AG04449 (cell line): ENCODE measurements at places on chromosomes 11 and 22.

DNA sequence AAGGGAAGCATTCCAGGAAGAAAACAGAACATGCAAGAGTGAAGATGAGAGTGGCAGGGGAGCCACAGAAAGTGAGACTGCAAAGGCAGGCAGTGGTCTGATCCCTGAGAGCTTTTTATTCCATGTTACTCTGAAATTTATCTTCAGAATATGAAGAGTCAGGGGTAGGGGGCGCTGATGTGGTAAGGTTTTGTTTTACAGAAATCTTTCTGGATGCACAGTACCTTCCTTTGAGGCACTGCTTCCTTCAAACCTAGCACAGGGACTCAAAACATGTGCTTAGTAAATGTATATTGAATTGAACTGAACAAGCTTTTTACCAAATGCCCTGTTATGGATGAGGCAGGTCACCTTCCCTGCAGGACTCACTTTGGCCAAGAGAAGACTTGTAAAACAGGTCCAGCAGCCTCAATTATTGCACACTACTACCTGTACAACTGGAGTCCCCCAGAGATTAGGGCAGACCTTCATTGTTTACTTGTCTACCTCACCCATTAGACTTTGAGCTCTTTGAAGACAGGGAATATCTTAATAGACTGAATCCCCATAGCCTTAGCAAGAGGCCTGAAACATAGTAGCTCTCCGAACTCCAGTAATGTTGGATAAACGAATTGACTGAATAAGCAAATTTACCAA is 2.2 kb downstream of the PAK1 start:
- no peak for DNase-seq

DNA sequence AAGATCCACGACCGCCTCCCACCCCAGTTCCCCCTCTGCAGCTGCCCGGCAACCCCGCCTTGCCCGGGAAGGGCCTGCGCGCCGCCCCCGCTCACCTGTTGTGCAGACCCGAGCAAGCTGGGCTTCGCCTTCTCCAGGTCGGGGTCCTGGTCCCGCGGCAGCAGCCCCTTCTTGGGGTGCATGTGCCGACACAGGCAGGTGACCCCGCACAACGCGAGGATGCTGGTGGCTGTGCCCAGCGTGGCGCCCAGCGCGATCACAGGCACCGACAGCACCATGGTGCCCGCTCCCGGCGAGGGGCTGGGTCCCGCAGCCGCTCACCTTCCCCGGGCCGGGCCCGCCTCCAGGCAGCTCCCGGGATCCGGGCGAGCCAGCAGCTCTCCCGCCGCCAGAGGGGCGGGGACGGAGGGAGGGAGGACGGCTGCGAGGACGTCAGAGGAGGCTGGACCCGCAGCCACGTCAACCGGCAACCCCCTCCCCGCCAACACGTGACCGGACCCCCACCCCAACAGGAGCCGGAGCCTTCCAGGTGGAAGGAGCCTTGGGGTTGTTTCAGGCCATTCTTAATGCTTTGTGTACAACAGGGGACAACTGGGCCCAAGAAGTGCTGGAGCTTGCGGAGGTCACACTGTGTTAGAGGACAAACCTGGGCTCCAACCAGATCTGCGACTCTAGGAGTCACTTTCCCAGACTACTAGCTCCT is at the start of gene SYT13:
SYT13 (minus strand) TSS at position 412 of the 703 bp plus-strand sequence; CDS start at position 278, 134 bp downstream.
- no peak for DNase-seq

- no peak for DNase-seq
These were observed 58.4 kb downstream of the CD82 start for GRCh38 chr11:44623731-44624491.

GRCh38 chr11:93123351-93123898 is 74.4 kb downstream of the SLC36A4 start:
- no peak for DNase-seq

DNA sequence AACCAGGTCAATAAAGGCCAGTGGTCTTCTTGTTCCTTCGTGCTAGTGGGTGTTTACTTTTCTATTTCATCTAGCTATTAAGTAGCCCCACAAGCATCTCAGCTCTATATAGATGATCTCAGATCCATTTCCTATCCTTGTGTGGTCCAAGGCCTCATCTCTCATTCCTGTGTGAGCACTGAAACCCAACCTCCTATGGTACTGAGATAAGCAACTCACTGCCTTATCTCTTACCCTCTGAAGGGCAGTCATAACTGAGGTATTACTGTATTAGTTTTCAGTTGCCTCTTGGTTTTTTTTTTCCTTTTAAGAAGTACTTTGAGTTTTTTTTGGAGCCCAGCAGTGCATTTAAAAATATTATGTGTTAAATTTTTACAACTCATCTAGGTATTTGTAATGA is 28.3 kb downstream of the ACER3 start:
- DNase-seq = no peak

DNA sequence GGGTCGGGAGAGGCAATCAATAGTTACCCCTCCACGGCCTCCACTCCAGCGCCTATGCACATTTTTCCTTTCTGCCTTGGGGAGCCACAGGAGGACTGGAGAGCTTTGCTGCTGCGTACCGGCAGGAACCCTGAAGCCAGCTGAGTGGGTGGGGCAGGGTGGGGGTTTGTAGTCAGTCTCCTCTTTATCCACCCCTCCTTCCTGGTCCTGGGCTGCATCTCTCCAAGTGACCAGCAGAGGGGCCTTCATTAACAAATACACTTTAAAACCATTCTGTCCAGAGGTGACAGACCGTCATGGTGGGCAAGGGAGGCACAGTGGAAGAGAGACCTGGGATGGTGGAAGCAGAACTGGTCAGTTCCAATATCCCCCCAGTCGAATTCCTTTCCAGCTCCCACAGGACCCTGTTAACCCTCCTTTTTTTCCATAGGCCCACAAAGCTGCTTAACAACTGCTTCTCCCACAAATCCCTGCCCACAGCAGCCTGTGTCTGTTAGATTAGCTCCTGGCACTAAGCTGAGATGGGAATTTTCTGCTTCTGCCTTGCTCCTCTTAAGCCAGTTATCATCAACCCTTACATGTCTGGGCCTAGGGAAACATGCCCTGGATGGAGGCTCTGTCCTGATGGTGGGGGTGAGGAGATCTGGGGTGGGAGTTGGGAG is 3.9 kb upstream of the ABCG4 start:
- DNase-seq = no peak

DNA sequence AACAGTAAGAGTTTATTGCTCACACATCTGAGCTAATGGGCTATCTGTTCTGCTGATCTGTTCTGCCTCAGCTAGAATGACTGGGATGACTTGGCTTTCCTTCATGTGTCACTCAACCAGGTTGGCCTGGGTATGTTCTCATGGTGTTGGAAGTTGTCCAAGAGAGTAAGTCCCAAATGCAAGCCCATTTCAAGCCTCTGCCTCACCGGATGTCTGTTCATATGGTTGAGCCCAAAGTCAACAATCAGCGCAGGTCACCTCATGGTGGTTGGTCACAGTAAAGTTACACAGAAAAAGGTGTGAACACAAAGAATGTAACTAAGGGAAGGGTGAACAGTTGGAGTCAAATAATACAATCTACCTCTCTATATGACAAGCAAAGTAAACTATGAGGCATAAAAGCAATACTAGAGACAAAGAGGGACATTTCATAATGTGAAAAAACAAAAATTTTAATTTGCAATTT is 1.9 kb downstream of the GDPD4 start:
- DNase-seq = no peak

GRCh38 chr22:36358533-36359469 is 29.0 kb downstream of the MYH9 start:
- no peak for DNase-seq

- DNase-seq = no peak
These were observed 23.7 kb upstream of the DAGLA start for GRCh38 chr11:61656347-61657077.

DNA sequence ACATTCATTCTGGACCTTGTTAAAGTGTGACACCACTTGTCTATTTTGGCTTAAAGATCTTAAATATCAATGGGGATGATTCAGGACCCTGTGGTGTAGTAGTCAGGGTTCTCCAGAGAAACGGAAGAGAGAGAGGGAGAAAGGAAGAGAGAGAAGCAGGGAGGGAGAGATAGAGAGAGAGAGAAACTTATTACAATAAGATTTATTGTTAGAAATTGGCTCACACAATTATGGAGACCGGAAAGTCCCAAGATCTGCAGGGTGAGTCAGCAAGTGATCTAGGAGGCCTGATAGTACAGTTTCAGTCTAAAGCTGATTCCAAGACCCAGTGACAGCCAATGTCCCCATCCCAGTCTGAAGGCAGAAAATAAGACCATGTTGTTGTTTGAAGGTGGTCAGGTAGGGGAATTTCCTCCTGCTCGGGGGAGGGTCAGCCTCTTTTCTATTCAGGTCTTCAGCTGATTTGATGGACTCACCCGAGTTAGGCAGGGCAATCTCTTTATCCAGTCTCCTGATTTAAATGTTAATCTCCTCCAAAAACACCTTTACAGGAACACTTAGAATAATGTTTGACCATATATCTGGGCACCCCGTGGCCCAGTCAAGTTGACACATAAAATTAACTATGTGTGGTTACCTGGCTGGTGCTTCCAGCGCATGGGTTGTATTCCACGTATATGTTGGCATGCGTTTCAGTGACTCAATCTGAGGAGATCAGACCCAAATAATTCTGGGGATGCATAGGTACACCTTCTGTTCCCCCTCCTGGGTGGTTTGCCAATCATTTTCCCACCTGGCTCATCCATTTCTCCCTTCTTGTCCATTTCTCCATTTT is 1350.5 kb downstream of the TBC1D22A start:
- DNase-seq = no peak

DNA sequence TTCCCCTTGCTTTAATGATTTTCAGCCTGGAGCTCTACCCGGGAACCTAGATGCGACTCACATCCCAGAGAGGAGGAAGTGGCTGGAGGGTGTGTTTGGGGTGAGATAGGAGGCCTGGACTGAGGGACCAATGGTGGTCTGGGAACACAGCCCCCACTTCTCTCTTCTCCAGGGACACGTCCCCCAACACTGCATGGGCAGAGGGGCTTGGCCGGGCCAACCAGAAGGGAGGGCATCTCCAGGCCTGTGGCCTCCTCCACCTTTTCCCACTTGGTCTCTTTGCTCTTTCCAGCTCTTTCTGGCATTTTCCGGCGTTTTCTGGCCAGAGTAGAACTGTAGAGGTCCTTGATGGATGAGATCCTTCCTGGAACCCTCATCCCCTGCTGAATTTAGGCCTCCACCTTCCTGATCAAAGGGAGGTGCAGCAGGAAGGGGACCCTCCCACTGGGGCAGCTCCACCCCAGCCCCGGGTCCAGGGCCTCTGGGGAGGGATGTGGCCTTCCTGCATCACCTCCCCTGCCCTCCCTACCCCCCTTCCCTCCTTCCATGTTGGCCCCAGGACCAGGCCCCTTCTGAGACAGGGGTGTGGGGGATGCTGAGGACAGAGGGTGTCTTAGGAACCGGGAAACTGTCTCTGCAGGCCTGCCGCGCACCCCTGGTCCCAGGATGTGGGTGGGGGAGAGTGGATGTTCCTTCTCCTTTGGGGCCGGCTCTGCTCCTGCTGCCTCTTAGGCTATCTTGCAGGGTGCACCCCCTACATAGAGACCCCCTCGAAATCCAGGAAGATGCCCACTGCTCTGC is 24.4 kb downstream of the MRGPRG start:
- DNase-seq = no peak

- no peak for DNase-seq
These were observed 46.1 kb upstream of the JAM3 start for GRCh38 chr11:134022748-134023147.

GRCh38 chr11:12269104-12269441 is 108.3 kb upstream of the PARVA start:
- DNase-seq = no peak

DNA sequence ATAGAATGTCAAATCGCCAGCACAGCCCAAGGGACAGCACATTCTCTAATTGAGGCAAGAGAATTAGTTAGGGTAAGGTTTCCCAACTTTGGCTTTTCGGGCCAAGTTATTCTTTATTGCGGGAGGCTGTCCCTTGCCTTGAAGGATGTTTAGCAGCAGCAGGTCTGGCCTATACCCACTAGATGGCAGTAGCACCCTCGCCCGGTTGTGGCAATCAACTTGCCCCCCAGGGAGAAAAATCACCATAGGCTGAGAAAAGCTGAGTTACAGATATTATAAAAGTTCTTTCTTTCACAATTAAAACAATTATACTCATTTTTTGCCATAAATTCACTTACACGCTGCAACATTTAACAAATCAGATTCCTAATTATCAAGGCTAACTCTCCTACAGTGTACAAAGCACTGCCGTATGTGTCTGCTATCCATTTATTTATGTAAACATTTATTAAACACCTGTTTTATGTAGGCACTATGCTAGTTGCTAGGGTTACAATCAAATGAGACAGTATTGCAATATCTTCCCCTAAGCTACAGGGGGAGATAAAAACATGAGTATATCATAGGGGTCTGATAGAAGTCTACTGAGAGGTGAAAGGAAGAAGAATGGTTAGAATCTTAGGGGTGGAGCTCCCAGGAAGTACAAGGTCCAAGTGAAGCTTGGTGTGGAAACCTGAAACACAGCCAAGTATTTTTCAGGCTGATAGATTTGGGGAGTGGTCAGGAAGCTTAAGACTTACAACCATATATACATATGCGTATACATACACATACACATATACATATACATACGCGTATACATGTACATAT is 452.3 kb downstream of the RAB38 start:
- DNase-seq = no peak

DNA sequence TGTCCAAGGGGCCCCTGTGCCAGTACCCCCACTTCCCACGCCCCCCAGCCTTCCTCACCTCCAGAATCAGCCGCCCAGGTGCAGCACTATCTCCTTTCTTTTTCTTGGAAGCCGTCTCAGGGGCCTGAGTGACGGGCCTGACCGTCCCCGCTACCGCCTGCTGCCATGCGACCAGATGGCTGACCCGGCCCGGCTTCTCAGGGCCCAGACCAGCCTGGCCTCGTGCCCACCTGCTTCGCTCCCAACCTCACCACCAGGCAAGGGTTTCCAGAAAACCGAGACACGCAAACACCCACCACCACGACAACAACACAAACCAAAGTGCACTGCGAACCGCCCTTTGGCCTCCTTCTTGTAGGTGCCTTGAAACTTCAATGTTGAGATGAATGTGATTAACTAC is 39.1 kb downstream of the MACROD1 start:
- no peak for DNase-seq

DNA sequence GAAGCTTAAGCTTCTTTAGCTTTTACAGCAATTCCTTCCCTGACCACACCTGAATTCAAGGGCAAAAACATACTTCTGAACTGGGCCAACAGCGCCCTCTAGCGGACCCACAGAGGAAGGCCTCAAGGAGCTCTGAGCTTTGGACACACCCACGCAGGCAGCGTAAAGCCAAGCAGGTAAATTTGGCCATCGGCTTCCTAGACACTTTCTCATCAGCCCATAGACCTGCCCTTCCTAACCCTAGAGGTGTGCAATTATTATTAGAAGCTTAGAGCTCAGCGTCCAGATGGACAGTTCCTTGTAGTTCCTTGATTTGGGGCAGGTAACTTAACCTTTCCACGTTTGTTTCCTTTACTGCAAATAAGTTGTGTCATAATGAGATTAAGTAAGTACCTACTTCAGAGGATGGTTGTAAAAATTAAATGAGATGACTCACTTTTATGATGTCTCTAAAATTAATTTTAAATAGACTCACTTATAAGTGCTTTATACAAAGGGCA is 25.7 kb upstream of the HMGXB4 start:
- DNase-seq = no peak

- no peak for DNase-seq
These were observed 55.9 kb downstream of the RTN4R start for GRCh38 chr22:20211997-20212753.

GRCh38 chr22:22884888-22885840 is 2.5 kb upstream of the IGLL5 start:
- DNase-seq = no peak

GRCh38 chr11:6604790-6605189 is 1.2 kb downstream of the ILK start:
- no peak for DNase-seq

- DNase-seq = no peak
These were observed 19.5 kb upstream of the ADORA2A start for GRCh38 chr22:24407884-24408283.

- no peak for DNase-seq
These were observed 19.4 kb downstream of the EHF start for GRCh38 chr11:34640050-34640923.
